Mesenchymal stem cell (in vitro differentiated cells and primary cell): ENCODE measurements at places on chromosomes 1 and 21.
A peak's percentile ranks its signal among the peaks of the same experiment; 100 is the strongest.

- no peaks in the 10 kb centered on the region for H3K36me3 ChIP-seq
- DNase-seq: peak; percentile 43
Measured at GRCh38 chr1:3319874-3320245, 134.6 kb upstream of the ARHGEF16 start.

DNA sequence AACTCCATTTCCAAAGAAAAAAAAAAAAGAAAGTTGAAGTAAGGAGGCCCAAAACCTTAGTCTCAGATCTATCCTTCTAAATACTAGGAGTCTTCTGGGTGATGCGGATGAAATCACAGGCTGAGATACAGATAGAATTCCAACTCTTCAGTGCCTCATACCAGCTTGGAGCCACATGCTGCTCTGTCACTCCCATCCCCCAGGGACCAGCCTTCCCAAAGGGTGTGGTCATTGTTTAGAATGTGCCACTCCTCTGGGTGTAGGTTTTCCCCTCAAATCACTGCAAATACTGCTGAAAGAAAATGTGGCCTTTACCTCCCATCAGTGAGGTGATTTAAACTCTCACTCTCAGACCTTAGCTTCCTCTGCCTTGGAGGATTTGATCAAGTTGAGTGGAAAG is 112.9 kb downstream of the CDC7 start:
- no peaks in the 10 kb centered on the region for H3K36me3 ChIP-seq
- H3K4me3 ChIP-seq: no peak overlapping the region
- H3K27ac ChIP-seq: no peak overlapping the region
- H3K4me1 ChIP-seq: peaks cover 11% of the 10 kb centered on the region
- no peaks in the 10 kb centered on the region for H3K27me3 ChIP-seq

DNA sequence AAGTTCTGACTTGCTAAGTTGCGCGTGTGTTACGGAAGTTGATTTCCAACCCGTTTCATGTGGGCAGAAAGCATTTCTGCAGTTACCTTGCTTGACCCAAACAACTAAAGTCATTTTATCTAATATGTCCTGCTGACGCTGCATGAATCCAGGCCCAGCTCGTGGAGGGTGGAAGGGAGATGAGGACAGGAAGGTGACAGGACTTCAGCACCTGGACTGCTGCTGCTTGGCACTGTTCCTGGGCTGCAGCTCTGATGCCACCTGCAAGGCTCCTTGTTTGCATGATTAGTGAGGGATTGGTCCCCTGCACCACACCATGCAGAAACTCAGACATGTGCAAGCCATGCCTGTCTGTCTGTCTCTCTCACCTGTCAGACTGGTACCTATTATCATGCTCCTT is 198.4 kb downstream of the PRDM2 start:
- DNase-seq: no peak
- no peaks in the 10 kb centered on the region for H3K36me3 ChIP-seq
- H3K27me3 ChIP-seq: peaks cover 6% of the 10 kb centered on the region
- H3K4me3 ChIP-seq: no peak overlapping the region
- H3K27ac ChIP-seq: no peak overlapping the region

DNA sequence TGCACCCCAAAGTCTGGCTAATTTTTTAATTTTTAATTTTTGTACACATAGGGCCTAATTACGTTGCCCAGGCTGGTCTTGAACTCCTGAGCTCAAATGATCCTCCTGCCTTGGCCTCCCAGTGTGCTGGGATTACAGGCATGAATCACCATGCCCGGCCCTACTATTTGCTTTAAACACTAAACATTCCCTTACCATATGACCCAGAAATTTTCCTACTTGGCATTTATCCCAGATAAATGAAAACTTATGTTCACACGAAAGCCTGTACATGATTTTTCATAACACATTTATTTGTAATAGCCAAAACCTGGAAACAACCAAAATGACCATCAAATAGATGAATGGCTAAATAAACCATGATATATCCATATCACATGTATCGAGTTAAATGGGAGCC is 35.8 kb downstream of the NDUFS5 start:
- H3K27me3 ChIP-seq: no peaks in the 10 kb centered on the region
- H3K27ac ChIP-seq: no peak overlapping the region
- no peak for DNase-seq
- H3K4me1 ChIP-seq: no peaks in the 10 kb centered on the region
- H3K36me3 ChIP-seq: no peaks in the 10 kb centered on the region

GRCh38 chr21:16571594-16571993 is 841.8 kb downstream of the USP25 start:
- no peak overlapping the region for H3K4me3 ChIP-seq
- peak overlapping the region; percentile 86 for H3K27ac ChIP-seq
- no peaks in the 10 kb centered on the region for H3K27me3 ChIP-seq

- H3K27ac ChIP-seq: no peak overlapping the region
- peaks cover 62% of the 10 kb centered on the region for H3K36me3 ChIP-seq
- no peaks in the 10 kb centered on the region for H3K27me3 ChIP-seq
- peak; percentile 54 for DNase-seq
Measured at GRCh38 chr1:25486602-25487001, 55.9 kb downstream of the MACO1 start.

- H3K36me3 ChIP-seq: no peaks in the 10 kb centered on the region
- no peak overlapping the region for H3K4me3 ChIP-seq
- peaks cover 3% of the 10 kb centered on the region for H3K4me1 ChIP-seq
- H3K27ac ChIP-seq: peak overlapping the region; percentile 14
- peak; percentile 26 for DNase-seq
Measured at GRCh38 chr1:213231795-213232231, 180.8 kb downstream of the RPS6KC1 start.

DNA sequence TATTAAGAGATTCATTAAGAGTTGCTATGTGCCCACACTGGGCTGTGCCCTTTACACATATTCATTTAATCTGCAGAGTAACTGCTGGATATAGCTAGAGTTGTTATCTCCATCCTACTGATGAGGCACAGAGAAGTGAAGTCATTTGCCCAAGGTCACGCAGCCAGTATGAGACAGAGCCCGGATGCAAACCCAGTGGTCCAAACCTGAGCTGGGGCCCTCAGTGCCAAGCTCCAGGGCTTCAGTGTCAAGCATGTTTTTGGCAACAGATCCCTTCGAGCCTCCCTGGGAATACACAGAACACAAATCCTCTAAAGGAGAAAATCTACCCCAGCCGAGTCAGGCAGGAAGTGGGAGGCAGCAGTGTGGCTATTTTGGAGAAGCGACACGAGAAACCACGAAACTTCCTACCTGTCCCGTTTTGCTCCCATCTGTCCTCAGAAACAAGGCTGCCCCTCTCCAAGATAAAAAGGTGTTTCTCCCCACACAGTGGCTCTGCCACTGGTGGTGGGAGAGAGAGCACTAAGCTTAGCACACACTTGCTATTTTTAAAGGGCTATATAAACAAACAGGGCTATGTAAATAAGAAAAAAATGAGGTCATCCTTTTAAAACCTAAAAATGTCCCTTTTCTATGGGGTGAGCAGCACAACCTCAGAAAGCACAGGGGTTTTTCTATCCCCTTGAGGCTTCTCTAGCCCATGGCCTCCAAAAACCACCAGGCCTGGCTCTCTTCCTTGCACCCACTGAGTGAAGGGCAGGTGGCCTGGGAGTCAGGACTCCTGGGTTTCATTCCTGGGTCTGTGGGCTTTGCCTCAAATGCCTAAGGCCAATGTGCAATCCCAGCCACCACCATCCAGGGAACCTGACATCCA is 138.6 kb upstream of the EDN2 start:
- DNase-seq: peak; percentile 68
- H3K4me1 ChIP-seq: peaks cover 32% of the 10 kb centered on the region
- H3K4me3 ChIP-seq: no peak overlapping the region
- peaks cover 8% of the 10 kb centered on the region for H3K27me3 ChIP-seq

GRCh38 chr21:14762327-14762726 is 216.2 kb upstream of the SAMSN1 start:
- DNase-seq: no peak
- H3K4me3 ChIP-seq: no peak overlapping the region
- no peaks in the 10 kb centered on the region for H3K27me3 ChIP-seq
- H3K36me3 ChIP-seq: no peaks in the 10 kb centered on the region

- no peak overlapping the region for H3K27ac ChIP-seq
- no peaks in the 10 kb centered on the region for H3K27me3 ChIP-seq
- DNase-seq: peak; percentile 84
- H3K4me3 ChIP-seq: no peak overlapping the region
Measured at GRCh38 chr1:28112388-28113241, 24.2 kb upstream of the EYA3 start.

- no peak overlapping the region for H3K4me3 ChIP-seq
- H3K27me3 ChIP-seq: no peaks in the 10 kb centered on the region
- no peak for DNase-seq
- H3K4me1 ChIP-seq: peaks cover 9% of the 10 kb centered on the region
- no peak overlapping the region for H3K27ac ChIP-seq
Measured at GRCh38 chr1:59225594-59226316, 71.1 kb upstream of the FGGY start.

GRCh38 chr1:32345289-32345827 is 9.3 kb upstream of the MARCKSL1 start:
- H3K27me3 ChIP-seq: no peaks in the 10 kb centered on the region
- H3K4me1 ChIP-seq: peaks cover 23% of the 10 kb centered on the region
- H3K4me3 ChIP-seq: no peak overlapping the region

GRCh38 chr1:204575221-204576190 is 59.3 kb downstream of the MDM4 start:
- peaks cover 12% of the 10 kb centered on the region for H3K4me1 ChIP-seq
- H3K27me3 ChIP-seq: peaks cover 22% of the 10 kb centered on the region
- H3K36me3 ChIP-seq: peaks cover 3% of the 10 kb centered on the region
- DNase-seq: no peak
- H3K4me3 ChIP-seq: no peak overlapping the region

DNA sequence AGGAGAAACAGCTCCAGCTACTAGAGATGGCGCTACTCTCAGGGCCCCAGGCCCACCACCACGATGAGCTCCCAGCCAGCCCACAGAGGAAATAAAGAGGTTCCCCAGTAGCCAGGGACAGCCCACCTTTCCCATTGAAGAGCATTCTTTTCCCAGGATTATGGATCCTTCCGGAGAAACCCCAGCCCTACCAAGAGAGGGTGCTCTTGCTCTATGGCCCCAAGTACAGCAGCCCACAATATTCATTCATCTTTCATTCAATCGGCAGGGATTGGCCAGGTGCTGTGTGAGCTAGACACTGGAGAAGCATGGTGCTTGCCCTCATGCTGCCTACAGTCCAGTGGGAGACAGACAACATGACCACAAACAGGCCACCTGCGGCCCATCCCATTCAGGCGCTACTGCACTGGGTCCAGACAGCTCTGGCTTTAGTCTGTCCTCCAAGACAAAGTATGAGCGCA is 29.9 kb downstream of the PMVK start:
- H3K27me3 ChIP-seq: peaks cover 9% of the 10 kb centered on the region
- no peak overlapping the region for H3K4me3 ChIP-seq
- no peaks in the 10 kb centered on the region for H3K4me1 ChIP-seq
- H3K27ac ChIP-seq: no peak overlapping the region
- DNase-seq: no peak
- no peaks in the 10 kb centered on the region for H3K36me3 ChIP-seq

- H3K4me3 ChIP-seq: no peak overlapping the region
Measured at GRCh38 chr1:24301785-24302175, 17.4 kb upstream of the GRHL3 start.

DNA sequence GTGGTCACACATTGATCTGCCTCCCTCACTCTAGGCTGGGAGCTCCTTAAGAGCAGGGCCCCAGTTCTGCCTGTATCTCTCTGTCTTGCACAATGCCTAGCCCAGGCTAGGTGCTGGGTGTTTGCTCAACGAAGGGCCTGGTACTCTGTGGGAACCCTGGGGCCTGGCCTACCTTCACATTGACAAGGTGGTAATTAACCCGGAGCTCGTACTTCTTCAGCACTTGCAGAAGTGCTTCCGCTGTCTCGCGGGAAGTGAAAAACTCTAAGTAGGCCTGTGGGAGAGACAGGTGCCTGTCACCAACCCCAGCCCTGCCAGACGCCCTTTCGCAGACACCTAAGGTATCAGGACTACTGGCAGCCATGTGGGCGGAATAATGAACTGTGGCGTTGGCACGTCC is 13.7 kb downstream of the MTHFR start:
- no peak for DNase-seq
- no peak overlapping the region for H3K27ac ChIP-seq
- H3K27me3 ChIP-seq: no peaks in the 10 kb centered on the region
- no peak overlapping the region for H3K4me3 ChIP-seq

DNA sequence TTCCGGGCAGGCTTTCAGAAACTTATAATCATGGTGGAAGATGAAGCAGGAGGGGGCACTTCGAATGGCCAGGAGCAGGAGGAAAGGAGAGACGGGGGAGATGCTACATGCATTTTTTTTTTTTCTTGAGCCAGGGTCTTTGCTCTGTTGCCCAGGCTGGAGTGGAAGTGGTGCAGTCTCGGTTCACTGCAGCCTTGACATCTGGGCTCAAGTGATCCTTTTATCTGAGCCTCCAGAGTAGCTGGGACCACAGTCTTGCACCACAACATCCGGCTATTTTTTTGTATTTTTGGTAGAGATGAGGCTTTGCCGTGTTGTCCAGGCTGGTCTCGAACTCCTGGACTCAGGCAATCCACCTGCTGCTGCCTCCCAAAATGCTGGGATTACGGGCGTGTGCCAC is 61.6 kb downstream of the SELENOF start:
- no peak overlapping the region for H3K4me3 ChIP-seq
- no peaks in the 10 kb centered on the region for H3K36me3 ChIP-seq
- no peak overlapping the region for H3K27ac ChIP-seq
- DNase-seq: no peak

- H3K27ac ChIP-seq: no peak overlapping the region
- H3K4me1 ChIP-seq: no peaks in the 10 kb centered on the region
- no peaks in the 10 kb centered on the region for H3K36me3 ChIP-seq
- H3K4me3 ChIP-seq: no peak overlapping the region
Measured at GRCh38 chr21:17270229-17270628, 242.6 kb upstream of the CXADR start.

DNA sequence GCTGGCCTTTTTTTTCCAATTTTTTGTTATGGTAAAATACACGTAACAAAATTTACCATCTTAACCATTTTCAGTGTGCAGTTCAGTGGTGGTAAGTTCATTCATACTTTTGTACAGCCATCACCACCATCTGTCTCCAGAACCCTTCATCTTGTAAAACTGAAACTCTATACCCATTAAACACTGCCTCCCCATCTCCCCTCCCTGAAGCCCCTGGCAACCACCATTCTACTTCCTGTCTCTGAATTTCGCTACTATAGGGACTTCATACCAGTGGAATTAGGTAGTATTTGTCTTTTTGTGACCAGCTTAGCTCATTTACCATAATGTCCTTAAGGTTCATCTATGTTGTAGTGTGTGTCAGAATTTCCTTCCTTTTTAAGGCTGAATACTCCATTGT is 8.7 kb downstream of the PKNOX1 start:
- DNase-seq: no peak
- peak overlapping the region; percentile 25 for H3K27ac ChIP-seq
- no peaks in the 10 kb centered on the region for H3K27me3 ChIP-seq
- peaks cover 15% of the 10 kb centered on the region for H3K4me1 ChIP-seq

GRCh38 chr1:2098839-2099785 is 48.9 kb downstream of the PRKCZ start:
- no peak overlapping the region for H3K27ac ChIP-seq
- DNase-seq: no peak
- H3K4me3 ChIP-seq: no peak overlapping the region
- peaks cover 8% of the 10 kb centered on the region for H3K4me1 ChIP-seq

- H3K4me3 ChIP-seq: no peak overlapping the region
- no peak overlapping the region for H3K27ac ChIP-seq
- H3K4me1 ChIP-seq: peaks cover 6% of the 10 kb centered on the region
- no peaks in the 10 kb centered on the region for H3K36me3 ChIP-seq
- no peak for DNase-seq
- H3K27me3 ChIP-seq: no peaks in the 10 kb centered on the region
Measured at GRCh38 chr1:44830900-44831304, 12.2 kb downstream of the PTCH2 start.

GRCh38 chr21:25371841-25372425 is 235.3 kb downstream of the MRPL39 start:
- peaks cover 4% of the 10 kb centered on the region for H3K4me1 ChIP-seq
- no peak for DNase-seq
- no peaks in the 10 kb centered on the region for H3K27me3 ChIP-seq
- no peak overlapping the region for H3K27ac ChIP-seq
- no peaks in the 10 kb centered on the region for H3K36me3 ChIP-seq
